ENCODE measurements at places on chromosomes 5 and 9. TPM values are rescaled to one million over a fixed set of nuclear protein-coding genes. Genes with fewer than 3 reads are reported as not detected.

- H3K36me3 ChIP-seq = no peaks in the 10 kb centered on the region
- no peaks in the 10 kb centered on the region for H3K4me1 ChIP-seq
- no peak for DNase-seq
- H3K27ac ChIP-seq = no peak overlapping the region
- no peak overlapping the region for H3K4me3 ChIP-seq
- H3K27me3 ChIP-seq = no peaks in the 10 kb centered on the region
Measured at GRCh38 chr9:14189578-14189977, 124.4 kb downstream of the NFIB start.

DNA sequence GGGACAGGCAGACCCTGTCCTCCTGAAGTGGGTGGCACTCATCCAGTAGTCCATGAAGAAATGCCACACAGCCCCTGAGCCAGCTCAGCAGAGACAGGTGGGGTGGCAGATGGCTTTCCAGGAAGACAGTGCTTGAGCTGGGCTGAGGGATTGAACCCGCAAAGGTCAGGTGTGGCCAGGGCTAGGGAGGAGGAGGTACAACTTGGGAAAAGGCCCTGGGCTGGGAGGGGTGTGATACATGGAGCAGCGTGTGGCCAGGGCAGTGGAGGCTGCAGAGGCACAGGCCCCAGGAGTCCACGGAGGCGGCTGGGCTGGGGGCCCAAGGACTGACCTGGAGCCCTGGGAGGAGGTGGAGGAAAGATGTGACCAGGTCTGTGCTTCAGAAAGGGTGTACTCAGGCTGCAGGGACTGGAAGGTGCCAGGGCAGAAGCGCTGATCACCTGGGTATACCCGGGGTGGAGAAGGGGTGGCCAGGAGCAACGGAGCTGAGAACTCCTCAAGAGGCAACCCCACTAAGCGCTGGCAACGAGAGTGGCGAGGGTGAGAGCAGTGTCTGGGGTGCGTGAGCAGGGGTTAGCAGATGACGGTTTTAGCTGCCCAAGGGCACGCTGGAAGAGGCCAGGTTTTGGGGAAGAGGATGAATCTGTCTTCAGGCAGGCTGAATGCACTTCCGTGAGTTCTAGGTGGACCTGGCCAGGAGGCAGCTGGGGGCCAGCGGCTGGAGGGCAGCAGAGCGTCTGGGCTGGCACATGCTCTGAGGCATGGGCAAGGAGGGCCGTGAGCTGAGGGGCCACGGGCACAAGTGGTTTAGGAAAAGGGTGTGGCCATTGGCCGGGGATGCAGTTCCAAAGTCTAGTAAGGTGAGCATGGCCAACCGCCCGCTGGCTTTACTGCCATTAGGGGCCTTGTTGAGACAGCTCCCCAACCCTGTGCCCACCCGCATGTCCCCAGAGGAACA is 3.9 kb upstream of the RABL6 start:
- no peaks in the 10 kb centered on the region for H3K27me3 ChIP-seq
- H3K27ac ChIP-seq = no peak overlapping the region
- H3K4me3 ChIP-seq = no peak overlapping the region
- peaks cover 24% of the 10 kb centered on the region for H3K4me1 ChIP-seq
- peak; percentile 36 for DNase-seq
- H3K36me3 ChIP-seq = no peaks in the 10 kb centered on the region

- H3K4me1 ChIP-seq = no peaks in the 10 kb centered on the region
- H3K27me3 ChIP-seq = no peaks in the 10 kb centered on the region
- no peak for DNase-seq
- no peak overlapping the region for H3K4me3 ChIP-seq
- no peaks in the 10 kb centered on the region for H3K36me3 ChIP-seq
Measured at GRCh38 chr5:79062436-79062835, 7.0 kb downstream of the DMGDH start.

GRCh38 chr5:107539726-107540330 is 130.9 kb downstream of the EFNA5 start:
- DNase-seq = no peak
- H3K36me3 ChIP-seq = no peaks in the 10 kb centered on the region
- H3K4me3 ChIP-seq = no peak overlapping the region

GRCh38 chr5:102802708-102803458 is 47.8 kb downstream of the PAM start:
- H3K27me3 ChIP-seq = no peaks in the 10 kb centered on the region
- H3K4me3 ChIP-seq = no peak overlapping the region
- DNase-seq = no peak
- H3K27ac ChIP-seq = no peak overlapping the region
- H3K4me1 ChIP-seq = peaks cover 2% of the 10 kb centered on the region
- H3K36me3 ChIP-seq = no peaks in the 10 kb centered on the region

DNA sequence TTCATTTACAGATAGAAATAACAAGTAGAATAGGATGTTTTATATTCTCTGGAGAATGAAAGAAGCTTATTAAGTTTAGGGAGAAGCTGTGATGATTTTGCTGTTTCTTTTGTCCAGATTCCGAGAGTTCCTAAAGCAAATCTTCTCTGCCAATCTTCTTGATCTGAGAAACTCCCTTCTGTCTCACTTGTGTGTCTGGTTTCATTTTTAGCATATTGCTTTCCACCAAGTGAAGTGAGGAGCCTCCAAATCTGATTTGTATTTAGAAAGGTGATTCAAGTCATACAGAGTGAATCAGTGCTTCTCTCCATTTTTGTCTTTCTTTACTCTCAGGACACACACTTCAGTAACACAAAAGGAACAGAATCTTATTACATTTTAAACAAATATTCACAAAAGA is 48.4 kb downstream of the STX17 start:
- no peaks in the 10 kb centered on the region for H3K27me3 ChIP-seq

DNA sequence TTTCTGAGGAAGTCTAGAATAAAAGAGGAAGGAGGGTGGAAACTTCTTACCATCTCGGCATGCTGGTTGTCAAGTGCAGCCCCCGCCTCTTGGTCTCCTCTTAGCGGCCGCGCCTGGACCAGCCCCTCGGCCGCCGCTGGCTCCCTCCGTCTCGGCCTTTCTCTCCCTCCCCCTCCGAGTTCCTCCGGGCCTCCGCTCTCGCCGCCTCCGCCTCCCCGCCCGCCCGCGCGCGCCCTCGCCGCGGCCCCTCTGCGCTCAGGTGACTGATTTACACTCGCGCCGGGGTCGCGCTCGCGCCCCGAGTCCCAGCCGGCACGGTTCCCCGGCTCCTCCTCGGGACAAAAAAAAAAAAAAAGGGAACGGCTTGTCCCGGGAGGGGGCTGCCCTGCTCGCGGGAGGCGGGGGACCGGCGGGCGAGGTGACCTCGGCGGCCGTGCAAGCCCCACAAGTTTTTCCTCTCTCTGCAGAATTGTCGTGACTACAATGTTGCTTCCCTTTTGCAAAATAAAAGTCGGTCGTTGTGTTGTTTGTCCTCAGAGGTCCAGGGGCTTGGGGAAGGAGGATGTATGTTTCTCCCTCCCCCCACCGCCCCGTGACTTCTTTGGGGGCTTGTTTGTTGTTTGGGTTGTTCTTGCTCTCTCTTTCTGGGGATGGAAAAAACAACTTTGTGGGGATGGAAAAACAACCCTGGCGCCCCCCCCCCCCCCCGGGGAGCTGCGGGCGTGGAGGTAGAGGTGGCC is at the start of gene BNC2:
Gene BNC2, minus strand, starts transcription at position 75 of the 740 bp plus-strand sequence. Its CDS starts 22 bp downstream, at position 53.
- H3K4me3 ChIP-seq = peak within 1 kb of the TSS; percentile 65
- no peaks in the 10 kb centered on the region for H3K27me3 ChIP-seq
- peak within 1 kb of the TSS; percentile 73 for H3K27ac ChIP-seq

The HK3 gene
- 21.2 TPM for total RNA-seq

The OLFML2A gene
- 12.2 TPM for total RNA-seq
